Stimulated activated CD4-positive, alpha-beta T cell treated with anti-CD3 and anti-CD28 coated beads, TNF-alpha, amount 100 ng/mL, for 1 hour (primary cell): ENCODE measurements at places on chromosomes 16 and 17.

DNA sequence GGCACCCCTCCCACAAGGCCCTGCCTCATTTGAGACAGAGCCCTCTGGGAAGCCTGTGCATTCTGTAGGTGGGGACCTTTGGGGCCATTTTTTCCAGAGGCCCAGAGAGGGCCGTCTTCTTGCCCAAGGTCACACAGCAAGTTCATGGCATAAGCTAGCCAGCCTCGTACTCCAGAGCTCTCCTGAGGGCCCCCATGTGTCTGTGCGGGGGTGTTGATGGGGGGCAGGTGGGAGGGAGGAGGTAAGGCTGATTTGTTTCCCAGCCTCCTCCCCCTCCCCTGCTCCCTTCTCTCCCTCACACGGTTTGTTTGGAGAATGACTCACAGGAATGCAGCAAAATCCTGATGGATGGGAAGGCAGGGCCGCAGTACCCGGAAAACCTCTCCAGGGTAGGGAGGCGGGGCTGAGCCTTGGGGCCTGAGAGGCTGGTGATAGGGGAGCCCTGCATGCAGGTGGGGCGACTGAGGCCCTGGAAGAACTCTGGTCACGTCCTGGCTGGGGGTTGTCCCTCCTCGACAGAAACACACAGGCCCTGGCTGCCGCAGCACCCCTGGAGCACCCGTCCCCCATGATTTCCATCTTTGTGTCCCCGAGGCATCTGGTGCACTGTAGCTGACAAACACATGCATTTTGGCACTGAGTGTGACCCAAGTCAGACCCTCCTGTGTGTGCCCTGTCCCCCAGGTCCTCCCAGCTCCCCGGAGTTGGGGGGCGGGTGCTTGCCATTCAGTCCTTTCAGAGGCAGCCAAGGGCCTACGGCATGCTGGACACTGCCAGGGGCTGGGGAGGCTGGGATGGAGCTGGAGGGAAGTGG is 29.7 kb downstream of the RAI1 start:
- DNase-seq, result no peak

- DNase-seq, result no peak
These were observed 34.1 kb downstream of the HELZ start for GRCh38 chr17:67210915-67211314.

- DNase-seq, result no peak
These were observed 13.5 kb downstream of the CRYM start for GRCh38 chr16:21264571-21265036.

DNA sequence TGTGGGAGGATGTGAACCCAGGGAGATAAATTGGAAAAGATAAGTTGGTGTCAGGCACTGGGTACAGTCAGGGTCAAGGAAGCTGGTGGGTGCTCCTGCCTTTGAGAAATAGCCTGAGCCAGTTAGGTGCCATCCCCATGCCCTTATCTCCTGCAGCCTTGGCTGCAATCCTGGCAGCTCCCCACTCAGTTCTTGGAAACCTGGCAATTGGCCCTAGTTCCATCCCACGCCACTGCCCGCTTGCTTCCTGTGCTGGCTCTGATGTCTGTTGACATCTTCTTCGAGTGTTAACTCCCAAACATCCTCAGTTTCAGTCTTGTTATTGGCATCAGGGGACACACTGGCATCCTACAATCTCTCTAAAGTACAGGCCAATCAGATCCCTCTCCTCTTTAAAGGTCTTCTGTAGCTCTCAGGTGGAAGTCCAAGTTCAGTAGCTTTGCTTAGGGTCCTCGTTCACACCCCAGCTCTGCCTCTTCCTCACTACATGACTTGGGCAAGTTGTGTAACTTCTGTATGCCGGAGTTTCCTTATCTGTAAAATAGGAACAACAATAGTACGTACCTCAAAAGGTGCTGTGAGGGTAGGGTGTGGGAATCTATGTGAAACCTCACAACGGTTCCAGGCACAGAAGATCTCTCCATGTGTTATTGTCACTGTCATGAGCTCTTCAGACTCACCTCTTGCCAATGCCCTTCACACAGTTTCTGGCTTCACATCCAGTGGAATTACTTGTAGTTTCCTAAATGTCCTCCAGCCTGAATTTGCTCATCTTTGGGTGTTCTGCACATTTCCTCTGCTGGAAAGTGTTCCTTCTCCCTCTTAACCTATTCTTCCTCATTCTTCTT is 13.5 kb upstream of the PRKAR1A start:
- no peak for DNase-seq

DNA sequence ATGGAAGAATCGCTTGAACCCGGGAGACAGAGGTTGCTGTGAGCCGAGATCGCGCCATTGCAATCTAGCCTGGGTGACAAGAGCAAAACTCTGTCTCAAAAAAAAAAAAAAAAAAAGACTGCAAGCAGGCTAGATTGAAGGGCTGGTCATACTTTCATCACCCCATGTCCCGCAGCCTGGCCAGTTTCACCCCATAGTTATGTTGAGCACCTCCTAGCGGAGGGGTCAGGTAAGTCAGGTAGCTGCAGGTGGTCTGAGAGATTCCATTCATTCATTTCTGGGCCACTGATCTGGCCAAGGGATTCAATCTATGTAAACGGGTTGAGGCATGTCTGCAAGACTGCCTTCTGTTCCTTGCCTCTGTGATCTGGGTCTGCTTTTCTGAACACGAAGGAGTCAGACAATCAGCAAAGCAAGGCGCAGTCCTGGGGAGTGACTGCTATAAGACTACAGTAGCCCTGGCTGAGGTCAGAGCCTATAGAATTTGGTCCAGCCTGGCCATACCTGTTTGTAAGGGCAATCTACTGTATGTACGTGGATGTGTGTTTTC is 23.6 kb upstream of the BPTF start:
- DNase-seq, result no peak

DNA sequence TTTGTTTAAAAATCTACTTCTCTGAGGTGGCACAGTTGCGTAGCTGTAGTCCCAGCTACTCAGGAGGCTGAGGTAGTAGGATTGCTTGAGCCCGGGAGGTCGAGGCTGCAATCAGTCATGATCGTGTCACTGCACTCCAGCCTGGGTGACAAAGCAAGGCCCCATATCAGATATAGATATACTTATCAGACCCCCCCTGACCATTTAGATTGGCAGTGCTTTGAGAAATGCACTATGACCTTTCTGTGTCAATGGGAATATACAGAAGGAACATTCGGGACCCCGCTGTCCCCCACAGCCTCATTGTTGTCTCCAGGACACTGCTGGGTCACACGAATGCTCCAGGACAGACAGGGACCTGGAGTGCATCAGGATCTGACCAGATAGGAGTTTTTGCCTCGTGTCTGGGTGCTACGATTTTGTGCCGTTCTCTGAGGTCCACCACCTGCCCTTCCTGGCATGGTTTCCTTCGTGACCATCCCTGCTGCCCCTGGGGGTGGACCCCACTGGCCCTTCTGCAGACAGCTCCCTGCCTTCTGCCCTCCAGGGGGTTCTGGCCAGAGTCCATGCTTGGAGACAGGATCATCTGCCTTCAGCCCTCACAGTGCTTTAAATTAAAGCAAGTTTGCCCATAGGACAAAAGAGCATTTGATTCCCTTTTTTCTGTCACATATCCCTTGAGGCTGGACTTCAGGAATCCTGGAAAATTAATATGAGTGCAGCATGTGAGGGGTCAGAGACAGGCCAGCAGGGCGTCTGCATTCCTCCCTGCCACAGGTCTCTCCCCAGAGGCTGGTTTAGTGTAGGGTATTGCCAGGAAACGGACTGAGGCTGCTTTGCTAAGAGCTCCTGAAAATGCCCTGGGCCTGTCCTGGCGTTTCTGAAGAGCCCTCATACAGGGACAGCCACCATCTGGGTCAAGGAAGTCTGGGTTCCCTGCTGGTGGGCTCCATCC is 19.3 kb downstream of the PLD6 start:
- no peak for DNase-seq

- no peak for DNase-seq
These were observed 20.2 kb downstream of the TMC7 start for GRCh38 chr16:19003935-19004334.
